ENCODE measurements at places on chromosomes 6 and 20.

DNA sequence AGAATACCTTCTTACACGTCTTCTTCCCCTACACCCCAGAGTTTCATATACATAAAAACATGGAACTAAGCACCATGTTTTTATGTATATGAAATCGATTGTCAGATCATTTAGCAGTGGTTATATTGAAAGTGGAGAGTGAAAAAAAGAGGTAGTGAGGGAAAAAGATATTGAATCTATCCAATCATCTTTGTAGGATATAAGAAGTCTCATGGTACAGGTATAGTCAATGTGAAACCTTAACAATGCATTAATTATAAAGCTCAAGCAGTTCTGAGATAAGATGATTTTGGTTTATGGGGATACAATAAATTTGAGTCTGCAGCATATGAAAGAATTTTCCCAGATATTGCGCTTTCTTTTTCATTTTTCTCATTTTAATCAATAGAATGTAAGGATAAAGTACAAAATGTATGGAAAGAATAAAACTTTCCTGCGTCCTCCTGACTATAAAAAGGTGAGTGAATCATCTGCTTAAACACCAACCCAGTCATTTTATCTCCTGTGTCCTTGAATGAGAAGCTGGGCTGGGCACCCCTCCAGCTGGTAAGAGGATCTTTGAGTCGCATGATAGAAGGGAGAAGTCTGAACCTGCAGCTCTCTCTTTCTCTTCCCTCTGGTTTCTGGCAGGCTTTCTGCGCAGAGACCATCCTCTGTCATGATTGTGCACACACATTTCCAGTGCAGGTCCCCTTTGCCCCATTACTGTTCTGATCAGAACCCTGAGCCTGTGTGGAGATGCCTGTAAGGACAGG is 28.1 kb upstream of the AKIRIN2 start:
- no peak for DNase-seq

GRCh38 chr20:10984913-10985312 is 311.1 kb upstream of the JAG1 start:
- no peak for DNase-seq

- no peak for DNase-seq
Observed at GRCh38 chr6:76347539-76347938, 275.1 kb upstream of the IMPG1 start.

- no peak for DNase-seq
Observed at GRCh38 chr6:142851601-142852000, 93.4 kb downstream of the HIVEP2 start.

DNA sequence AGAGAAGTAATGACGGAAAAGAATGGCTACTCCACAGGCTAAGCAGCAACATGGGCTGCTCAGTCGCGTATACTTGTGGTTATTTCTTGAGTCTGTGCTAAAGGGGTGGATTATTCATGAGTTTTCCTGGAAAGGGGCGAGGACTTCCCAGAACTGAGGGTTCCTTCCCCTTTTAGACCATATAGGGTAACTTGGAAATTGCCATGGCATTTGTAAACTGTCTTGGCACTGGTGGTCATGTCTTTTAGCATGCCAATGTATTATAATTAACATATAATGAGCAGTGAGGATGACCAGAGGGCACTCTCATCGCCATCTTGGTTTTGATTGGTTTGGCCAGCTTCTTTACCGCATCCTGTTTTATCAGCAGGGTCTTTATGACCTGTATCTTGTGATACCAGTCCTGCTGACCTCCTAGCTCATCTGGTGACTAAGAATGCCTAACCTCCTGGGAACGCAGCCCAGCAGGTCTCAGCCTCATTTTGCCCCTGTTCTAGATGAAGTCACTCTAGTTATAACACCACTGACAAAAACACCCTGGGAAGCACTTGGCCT is 11.4 kb downstream of the LBP start:
- DNase-seq: no peak

GRCh38 chr6:15479761-15480160 is 183.1 kb downstream of the DTNBP1 start:
- DNase-seq: no peak
